Stimulated activated CD8-positive, alpha-beta memory T cell treated with anti-CD3 and anti-CD28 coated beads, Interleukin-4, amount 100 ng/mL, for 1 hour (primary cell): ENCODE measurements at places on chromosomes 2 and 18.

- no peak for DNase-seq
Observed at GRCh38 chr2:62768615-62769014, 63.1 kb downstream of the EHBP1 start.

DNA sequence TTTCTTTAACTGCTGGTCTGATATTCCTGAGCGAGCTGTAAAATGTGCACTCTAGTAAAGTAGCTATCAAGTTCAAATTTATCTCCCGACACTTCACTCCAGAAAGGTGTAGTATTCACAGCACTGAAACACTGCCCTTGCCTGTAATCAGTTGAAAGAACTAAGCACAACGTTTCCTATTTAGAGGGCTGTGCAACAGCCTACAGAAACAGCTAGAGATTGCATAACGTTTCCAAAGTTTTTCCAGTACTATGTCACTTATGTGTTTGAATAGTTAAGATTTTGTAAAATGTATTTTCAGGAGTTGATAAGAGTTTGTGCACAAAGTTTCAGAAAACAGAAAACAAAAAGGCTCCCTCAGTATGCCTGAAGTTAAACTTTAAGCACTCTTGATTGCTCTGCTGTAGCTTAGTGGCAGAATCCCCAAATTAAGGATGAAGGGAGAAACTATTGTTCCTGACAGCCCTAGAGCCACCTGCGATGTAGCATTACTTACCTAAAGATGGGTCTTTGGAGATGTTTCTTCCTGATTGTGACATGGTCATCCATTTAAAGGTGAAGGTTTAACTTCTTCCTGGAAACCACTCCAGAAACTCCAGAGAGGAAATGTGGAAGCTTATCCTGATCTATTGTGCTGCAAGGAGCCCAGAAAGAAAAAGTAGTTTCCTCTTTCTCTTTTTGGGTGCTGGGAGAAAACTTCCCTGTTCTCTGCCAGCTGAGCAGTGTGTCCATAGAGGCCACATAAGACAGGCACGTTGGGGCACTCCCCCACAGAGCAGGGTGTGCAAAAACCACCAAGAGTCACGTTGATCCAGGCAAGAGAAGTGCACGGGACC lies 536 bp downstream of the PDE1A start:
- DNase-seq: no peak

DNA sequence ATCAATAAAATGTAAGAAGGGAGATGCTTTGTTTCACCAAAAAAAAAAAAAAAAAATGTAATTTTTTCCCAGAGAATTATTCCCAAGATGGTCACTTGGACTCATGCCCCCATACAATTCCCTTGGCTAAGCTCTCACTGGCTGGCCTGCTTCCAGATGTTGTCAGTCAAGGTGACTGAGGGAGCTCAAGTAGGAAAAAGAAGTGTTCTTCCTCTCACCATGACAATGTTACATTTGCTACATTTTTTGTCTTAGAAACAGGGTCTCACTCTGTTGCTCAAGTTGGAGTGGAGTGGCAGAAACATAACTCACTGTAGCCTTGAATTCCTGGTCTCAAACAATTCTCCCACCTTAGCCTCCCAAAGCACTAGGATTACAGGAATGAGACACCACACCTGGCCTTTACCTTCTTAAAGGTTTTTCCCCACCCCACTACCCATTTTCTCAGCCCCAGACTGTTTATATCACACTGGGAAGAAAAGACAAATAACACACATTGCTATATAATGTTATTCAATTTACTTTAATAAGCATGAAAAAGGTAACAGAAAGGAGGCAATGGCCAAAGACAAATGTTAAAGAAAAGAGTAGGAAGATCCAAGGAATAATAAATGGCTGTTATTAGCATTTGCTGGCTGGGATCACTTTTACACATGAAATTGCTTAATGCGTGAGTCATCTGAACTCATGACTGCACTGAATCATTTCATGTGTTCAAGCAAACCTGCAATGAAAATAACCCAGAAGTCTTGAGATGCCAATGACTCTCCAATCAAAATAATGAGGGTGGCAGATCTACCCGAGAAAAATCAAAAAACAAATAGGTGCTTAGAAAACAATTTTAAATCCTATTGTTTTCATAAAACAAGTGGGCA lies 45.2 kb downstream of the ACVR1 start:
- no peak for DNase-seq

DNA sequence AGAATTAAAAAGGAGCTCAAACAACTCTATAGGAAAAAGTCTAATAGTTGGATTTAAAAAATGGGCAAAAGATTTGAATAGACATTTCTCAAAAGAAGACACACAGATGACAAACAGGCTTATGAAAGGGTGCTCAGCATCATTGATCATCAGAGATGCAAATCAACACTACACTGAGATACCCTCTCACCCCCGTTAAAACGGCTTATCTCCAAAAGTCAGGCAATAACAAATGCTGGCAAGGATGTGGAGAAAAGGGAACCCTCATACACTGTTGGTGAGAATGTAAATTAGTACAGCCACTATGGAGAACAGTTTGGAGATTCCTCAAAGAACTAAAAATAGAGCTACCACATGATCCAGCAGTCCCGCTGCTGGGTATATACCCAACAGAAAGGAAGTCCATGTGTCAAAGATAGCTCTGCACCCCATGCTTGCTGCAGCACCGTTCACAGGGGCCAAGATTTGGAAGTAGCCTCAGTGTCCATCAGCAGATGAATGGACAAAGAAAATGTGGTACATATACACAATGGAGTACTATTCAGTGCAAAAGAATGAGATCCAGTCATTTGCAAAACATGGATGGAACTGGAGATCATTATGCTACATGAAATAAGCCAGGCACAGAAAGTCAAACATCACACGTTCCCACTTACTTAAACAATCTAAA lies 46.7 kb upstream of the B3GNT7 start:
- no peak for DNase-seq

DNA sequence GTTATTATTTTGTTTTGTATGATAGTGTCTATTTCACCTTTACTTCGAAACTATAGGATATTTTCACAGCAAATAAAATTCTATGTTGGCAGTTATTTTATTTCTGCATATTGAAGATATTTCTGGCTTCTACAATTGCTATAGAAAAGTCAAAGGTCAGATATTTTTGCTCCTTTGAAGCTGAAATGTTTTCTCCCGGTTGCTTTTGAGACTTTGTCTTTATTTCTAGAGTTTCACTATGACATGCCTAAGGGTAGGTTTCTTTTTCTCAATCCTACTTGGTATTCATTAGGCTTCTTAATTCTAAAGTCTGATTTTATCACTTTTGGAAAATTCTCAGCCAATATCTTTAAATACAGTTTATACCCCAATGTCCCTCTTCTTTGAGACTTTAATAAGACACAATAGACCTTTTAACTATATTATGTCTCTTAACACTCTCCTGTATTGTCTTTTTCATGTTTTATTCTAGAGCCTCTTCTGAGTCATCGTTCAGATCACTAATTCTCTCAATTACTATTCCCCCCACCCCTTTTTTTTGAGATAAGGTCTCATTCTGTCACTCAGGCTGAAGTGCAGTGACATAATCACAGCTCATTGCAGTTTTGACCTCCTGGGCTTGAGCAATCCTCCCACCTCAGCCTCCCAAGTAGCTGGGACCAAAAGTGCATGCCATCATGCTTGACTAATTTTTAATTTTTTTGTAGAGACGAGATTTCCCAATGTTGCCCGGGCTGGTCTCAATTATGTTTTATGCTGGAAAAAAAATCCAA lies 50.5 kb downstream of the USP37 start:
- no peak for DNase-seq

GRCh38 chr18:10245031-10245845 lies 209.2 kb upstream of the APCDD1 start:
- no peak for DNase-seq

DNA sequence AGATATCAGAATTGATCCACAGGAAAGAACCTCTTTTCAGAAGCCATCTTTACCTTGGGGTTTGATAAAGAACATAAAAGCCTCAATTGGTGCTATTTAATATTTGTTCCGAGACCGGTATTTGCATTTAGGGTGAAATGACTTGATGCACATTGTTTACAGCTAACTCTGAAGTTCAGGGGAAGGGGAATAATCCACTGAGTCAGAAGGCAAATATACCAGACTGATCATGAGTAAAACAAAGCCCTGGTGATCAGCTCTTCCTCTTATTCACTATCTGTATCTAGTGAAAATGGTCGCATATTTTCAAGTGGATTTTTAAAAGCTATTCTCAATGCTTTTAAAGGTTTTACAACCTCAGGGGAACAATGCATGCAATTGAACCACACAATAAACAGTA lies 53.0 kb upstream of the ATP8B1 start:
- no peak for DNase-seq

DNA sequence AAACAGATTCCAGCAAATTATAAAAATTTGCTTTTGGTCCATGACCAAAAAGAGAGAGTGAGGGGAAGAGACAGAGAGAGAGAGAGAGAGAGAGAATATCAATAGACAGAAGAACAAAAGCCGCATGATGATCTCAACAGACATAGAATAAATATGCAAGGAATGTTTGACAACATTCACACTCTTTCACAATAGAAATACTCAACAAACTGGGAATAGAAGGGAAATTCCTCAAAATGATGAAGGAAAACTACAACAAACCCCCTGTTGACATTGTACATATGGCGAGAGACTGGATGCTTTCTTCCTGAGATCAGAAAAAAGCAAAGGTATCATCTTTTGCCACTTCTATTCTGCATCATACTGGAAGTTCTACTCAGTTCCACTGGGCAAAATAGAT lies 309.7 kb downstream of the RAD51AP2 start:
- DNase-seq: no peak
